NCI-H2227 treated with DMSO at 0.1 percent for 48 hours (cell line): ENCODE measurements at places on chromosomes 5 and 9.

GRCh38 chr9:106529616-106530015, 333.4 kb upstream of the ZNF462 start:
- no peak for DNase-seq

DNA sequence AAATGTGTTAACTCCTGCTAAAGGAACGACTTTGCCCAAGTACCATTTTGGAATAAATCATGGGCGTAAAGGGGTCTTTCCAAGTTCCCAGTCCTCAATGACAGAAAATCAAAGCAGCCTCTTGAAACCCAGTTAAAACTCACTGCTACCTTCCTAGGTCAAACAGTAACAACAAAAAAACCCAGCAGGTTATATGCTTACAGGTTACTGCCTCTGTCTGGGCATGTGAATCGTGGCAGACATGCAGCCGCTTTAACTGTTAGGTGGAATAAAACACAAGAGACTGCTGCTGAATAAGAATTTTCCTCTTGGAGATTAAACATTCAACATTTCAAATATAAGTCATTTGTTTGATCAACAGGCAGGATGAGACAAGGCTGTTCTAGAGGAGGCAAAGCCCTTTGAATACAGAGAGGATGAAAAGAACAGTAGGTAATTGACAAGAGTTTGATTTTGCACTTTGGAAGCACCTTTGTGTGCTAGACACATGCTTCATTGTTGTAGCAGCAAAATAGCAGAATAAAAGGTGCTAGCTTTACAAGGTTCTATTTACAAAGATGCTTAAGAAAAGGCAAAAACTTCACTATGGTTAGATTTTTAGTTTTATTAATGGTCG, 319.4 kb downstream of the NDUFS4 start:
- DNase-seq = no peak

DNA sequence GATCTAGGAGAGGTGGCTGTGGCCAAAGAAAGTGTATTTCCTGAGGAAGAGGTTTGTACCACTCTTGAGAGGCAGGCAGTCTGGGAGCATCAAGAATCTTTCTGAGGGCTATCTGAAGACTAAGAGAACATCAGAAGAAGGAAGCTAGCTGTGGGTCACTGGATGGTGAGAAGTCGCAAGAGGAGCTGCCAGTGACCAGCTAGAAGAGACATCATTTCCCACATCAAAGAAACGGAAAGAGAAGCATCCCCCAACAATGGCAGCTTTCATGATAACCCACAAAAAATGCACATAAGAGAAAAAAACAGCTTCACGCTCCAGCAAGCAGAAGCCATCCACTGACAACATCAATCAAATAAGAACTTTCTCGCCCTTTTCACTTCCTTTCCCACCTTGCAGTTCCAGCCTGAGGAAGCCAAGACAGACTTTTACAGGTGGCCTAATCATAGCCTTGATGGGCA, 25.0 kb upstream of the CEP78 start:
- DNase-seq = no peak

DNA sequence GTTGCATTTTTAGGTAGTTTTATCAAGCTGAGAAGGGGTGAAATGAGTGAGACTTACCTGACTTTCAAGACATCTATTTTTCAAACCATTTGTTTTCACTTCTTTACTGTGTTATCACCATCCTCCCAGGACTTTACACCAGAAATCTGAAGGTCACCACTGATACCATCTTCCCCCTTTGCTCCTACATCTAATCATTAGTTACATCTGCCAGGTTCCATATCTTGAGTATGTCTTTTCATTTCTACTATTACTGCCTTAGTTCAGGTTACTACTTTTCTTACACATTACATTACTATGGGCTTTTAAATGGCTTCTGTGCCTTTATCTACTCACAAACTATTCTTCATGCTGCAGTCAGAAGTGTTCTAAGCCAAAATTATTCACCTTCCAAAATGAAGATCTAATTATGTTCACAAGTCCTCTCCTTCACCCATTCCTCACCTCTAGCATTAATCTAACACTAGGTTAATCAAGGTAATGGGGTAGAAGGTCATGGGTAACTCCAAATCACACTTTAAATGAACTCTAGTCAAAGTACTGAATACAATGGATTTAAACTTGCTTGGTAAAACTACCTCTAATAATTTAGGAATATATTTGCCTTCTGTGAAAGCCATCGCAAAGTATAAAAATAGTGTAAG, 2.1 kb upstream of the HSDL2 start:
- no peak for DNase-seq

GRCh38 chr5:78065663-78066062, 228.8 kb downstream of the AP3B1 start:
- no peak for DNase-seq

DNA sequence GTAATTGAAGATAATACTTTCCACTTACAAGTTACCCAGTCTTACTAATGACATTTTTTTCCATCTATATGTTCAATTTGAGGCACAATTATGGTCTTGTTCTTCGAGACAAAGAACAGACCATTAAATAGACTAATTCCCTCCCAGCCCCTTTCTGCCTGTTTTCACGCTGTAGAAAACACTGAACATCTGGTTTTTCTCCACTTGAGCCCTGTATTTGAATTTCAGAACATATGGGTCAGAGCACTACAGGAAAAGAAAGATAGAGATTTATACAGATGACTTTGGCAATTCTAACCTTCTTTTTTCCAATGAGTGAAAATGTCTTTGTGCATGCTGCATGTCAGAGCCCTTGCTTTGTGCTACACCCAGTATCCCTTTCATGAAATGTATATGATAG, 506.9 kb downstream of the LRRC70 start:
- DNase-seq = no peak

DNA sequence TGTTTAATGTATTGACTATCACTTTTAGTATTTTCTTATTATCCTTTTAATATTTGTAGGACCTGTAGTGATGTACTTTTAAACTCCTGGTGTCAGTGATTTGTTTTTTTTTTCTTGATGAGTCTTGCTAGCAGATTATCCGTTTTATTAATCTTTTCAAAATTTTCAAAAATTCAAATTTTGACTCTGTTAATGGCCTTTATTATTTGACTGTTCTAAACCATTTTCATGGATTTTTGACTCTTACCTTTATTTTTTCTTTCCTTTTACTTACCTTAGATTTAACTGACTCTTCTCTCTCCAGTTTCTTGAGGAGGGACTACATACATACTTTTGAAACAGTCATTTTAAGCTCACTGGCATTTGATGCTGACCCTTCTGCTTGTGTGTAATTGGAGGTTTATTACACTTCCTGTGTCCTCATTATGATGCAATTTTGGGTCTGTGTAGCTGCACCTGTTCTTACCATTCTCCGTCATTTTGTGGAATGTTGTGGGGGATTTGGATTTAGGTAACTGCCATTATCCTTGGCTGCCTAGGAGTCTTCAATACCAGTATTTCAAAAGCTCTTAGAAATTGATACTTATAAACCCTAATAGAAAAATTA, 32.0 kb upstream of the EXOC3 start:
- DNase-seq = no peak

GRCh38 chr5:167280111-167280510, 1011.3 kb upstream of the WWC1 start:
- DNase-seq = no peak

GRCh38 chr9:93180938-93181337, 3.0 kb upstream of the WNK2 start:
- no peak for DNase-seq

DNA sequence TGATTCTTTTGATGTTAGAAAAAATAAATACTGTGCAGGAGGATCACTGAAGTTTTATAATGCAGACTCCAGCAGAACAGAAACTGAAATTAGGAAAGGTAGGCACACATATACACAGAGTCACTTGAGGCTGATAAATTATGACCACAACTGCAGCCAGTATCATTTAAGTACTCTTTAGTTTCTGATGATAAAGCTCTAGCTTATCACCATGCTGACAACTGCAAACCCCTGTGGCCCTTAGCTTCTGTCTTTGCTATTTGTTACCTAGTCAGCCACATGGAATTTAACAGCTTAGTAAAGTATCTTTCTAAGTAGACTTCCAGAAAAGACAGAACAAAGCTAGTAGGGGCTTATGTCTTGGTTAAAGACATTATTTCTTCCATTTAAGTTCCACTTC, 734.8 kb upstream of the CDH6 start:
- no peak for DNase-seq
